ENCODE measurements at places on chromosomes 1 and 21.

GRCh38 chr21:33642896-33643657 is 776 bp downstream of the ITSN1 start:
- DNase-seq: no peak

DNA sequence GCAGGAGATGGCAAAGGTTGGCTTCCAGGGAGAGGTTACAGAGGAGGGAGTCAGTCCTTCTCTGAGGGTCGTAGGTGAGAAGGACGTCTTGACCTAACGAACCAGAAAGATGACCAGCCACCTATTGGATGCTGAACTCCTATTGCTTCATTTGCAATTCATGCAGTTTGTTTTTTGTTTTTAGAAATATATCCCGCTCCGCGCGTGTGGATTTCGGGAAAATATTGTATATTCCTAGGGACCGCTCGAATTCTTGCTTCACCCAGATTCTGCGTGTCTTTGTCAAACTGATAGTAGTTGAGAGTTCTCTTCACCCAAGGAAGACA is 564 bp downstream of the DISP1 start:
- no peak for DNase-seq

GRCh38 chr1:223048026-223048425 is 95.0 kb downstream of the TLR5 start:
- DNase-seq: no peak

- DNase-seq: no peak
Measured at GRCh38 chr1:52551507-52552235, 1.2 kb downstream of the TUT4 start.

GRCh38 chr1:247304031-247304430 is 27.6 kb downstream of the ZNF496 start:
- no peak for DNase-seq
